Hematopoietic multipotent progenitor cell treated with erythropoietin and hydrocortisone succinate and interleukin-3 and kit ligand, for 8 days (in vitro differentiated cells): ENCODE measurements at places on chromosomes 5 and 9.
A peak's percentile ranks its signal among the peaks of the same experiment; 100 is the strongest.

DNA sequence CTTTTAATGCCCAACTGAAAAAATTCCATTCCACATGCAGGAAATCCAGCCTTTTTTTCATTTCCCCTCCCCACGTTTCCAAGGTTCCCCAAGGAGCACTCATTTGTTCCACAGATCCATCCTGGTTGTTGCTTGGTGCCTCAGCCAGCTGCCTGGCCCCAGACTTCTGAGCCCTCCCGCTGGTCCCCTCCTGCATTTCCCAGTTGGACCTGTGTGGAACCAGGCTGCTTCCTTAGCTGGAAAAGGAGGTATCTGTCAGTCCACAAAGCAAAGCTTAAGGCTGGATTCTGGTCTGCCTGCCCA lies 44.8 kb downstream of the ANGPTL2 start:
- no peak for DNase-seq

DNA sequence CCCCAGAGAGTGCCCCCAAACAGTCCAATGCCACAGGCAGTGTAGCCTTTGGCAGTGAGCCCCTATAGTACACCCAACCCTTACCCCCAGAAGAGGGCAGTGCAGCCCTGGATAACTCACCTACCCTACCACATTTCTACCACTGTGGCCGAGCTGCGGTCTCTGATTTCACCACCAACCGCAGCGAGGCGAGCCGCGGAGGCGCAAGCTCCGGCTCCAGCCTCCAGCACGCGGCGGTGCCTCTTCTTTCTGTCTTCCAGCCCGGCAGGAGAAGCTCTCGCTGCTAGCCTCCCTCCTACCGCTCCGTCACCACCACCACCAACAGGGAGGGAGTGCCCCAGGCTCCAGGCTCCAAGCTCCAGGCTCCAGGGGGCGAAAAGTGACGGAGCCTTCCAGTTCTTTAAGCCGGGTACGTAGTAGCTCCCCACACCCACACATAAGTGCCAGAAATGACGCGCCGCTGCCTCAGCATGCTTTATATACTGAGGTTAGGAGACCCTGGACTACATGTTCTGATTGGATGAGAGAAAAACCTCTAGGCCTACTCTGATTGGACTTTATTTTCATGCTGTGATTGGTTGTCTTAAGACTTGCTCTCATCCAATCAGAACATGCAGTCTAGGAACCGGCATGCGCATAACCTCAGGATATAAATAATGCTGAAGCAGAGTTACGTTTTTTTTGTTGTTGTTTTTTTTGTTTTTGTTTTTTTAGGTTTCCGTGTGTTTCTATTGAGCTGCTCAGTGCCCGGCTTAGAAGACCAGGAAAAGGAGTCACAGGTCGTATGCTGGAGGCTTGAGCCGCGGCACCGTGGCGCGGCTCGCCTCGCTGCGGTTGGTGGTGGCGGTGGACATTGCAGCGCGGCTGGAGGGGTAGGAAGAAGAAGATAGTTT lies at the start of gene PCAT7:
PCAT7 (plus strand) TSS at position 645 of the 893 bp plus-strand sequence.
- peak; percentile 38 for DNase-seq

DNA sequence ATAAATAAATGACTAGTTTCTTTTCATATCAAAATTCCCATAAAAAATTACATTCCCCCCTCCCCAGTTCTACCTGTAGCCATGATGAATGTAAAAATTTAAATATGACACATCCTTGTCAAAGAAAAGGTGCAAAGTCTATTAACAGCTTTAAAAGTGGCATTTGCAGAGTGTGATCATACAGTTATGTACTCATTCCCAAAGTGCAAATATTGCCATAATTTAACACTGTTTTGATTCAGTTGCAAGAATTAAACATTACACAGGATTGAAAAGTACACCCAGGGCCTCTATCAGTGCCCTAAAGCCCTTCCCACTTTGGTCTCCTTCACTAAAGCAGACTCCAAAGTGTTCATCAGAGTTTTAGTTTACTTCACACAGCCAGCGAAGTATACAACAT lies 51.8 kb downstream of the RNF145 start:
- DNase-seq = no peak

DNA sequence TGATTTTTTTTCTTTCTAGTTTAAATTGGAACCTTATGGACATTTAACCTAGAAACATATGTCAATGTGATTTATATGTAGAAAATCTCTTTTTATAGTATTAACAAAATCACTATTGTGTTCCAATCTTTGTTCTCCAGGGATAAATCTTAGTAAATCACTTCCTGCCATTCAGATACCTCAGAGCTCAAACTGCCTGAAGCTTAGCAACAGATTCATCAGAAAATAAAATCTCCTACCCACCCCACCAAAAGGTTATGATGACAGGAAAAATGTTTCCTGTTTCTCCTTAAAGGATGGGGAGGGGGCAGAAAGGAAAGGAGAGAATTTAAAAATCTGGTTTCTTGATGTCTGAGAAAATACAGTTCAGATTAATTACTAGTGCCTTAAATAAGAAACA lies 105.0 kb upstream of the TUT7 start:
- no peak for DNase-seq

DNA sequence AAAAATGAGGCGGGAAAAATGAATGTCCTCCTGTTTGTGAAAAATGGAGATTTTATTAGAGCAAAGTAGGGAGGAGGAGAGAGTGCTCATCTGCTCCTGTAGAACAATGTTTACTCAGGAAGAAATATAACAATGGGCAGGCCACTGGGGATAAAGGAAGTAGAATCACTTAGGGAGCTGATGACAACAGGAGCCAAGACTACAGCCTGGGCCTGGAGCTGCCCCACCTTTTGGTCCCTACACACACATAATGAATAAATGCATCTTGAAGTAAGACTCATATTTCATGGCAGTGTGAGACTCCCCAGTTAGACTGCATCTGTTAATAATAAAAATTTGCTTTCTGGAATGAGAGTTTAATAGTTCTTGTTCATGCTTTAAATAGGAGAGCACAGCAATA lies 1939.8 kb downstream of the EFNA5 start:
- DNase-seq = no peak

GRCh38 chr9:92962846-92963245 lies 15.5 kb downstream of the FGD3 start:
- DNase-seq = no peak

- DNase-seq = no peak
These were observed 27.7 kb downstream of the YIPF5 start for GRCh38 chr5:144142824-144143162.

- DNase-seq = no peak
These were observed 132.0 kb downstream of the IZUMO3 start for GRCh38 chr9:24413651-24414050.

DNA sequence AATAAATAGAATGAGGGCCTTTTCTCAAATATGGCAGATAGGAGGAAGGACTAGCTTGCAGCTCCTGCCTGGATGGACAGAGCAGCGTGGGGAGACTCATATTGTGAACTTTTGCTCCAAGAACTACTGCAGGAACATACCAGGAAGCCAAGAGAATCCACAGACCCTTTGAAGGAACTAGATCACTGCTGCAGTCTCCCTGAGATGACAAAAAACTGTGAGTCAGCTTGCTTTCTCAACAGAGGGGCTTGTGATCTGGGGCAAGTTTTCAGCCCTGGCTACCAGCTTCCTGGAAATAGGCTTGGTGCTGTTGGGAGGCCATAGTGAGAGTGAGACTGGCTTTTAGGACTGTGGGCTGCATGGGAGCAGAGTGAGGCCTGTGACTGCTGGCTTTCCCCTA lies 170.6 kb upstream of the TRIM32 start:
- DNase-seq = no peak

DNA sequence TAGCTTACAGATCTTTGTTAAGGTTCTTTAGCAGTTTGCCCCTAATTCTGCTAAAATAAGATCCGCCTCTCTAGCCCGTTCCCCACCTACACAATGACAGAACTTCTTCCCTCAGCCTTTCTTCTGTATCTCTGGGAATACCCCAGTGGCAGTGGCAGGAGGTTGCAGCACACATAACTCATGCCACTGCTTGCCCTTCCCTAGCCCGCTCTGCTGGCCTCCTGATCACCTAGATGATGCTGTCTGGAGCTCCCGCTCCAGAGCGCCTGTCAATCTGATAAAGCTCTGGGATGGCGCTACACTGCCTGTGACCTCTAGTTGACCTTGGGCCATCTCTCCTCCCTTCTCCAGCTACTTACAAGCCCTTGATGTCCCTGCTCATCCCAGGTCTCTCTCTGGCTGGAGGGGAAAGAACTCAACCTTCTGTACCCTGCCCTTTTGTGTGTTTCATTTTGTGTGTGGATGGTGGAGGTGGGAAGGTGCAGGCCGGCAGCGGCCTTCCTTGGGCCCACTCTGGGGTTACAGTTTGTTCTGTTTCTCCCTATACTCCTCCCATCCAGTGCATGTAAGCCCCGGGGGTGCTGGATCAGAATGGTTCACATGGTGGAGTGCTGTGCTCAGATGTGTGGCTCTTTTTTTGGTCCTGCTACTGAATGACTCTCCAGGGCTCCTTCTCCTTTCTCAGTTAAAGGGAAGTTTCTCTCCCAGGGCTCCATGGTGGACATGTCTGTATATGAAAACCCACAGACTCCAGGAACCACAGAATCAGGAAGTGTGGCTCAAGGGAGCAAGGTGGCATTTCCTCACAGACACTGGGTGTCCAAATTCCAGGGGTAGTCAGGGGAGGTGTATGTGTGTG lies 29.1 kb downstream of the MTX3 start:
- no peak for DNase-seq

- DNase-seq = no peak
These were observed 38.1 kb downstream of the SEMA6A start for GRCh38 chr5:116536316-116537083.

DNA sequence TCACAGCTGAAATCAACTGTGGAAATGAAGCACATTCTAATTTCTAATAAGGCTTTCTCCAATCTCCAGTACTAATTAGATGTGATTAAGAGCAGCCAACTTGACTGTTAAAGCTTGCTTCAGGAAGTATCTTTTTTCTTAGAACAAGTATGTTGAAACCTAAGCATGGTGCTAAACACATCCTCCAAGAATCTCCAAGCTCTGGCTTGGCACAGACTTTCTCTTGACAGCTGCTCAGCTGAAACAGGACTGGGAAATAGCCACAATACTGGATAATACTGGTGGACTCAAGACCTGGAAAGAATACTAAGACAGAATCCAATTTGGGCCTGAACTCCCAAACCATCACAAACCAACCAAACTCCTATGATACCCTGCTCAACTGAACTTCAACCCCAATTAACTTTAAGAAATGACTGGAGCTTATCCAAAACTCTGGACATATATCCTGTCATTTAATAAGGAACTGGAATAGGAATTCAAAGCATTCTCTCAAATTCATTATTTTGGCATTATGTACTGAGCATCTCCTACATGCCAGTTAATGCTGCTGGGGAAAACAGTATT lies 16.2 kb downstream of the PRKAA1 start:
- DNase-seq = no peak

DNA sequence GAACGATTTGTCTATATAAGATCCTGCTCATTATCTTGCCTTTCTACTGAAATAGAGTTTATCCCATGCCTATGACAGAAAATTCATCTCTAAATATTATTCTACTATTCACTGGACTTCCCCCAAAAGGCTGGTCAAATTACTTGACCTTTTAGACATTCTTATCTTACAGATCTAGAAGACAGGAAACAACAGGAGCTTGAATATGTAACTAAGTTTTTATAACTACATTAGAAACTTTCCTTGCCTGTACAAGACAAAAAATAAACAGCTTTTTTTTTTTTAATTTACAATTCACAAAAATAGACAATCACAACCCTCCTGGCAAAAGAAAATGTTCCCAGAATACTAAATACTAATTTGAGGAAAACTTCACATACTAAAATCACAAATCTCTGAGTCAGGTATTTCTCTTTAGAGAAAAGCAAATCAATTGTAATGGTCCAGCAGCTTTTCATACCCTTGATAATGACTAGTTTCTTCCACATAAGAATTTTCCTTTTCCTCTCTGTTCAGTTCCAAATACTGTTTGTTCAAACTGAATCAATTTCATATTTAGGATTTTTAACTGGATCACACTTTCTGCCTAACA lies 68.6 kb downstream of the MLLT3 start:
- DNase-seq = no peak

- DNase-seq = no peak
These were observed 8.2 kb upstream of the GLIPR2 start for GRCh38 chr9:36128349-36128748.

- peak; percentile 29 for DNase-seq
These were observed 152.1 kb downstream of the FSTL4 start for GRCh38 chr5:133460172-133460758.

- no peak for DNase-seq
These were observed 450.5 kb upstream of the GRAMD2B start for GRCh38 chr5:125972706-125973105.
